ENCODE measurements at places on chromosomes 7 and 10. TPM values are rescaled to one million over a fixed set of nuclear protein-coding genes. Genes with fewer than 3 reads are reported as not detected.

ZFAND4 gene
- 23.3 TPM for total RNA-seq

- H3K4me3 ChIP-seq: peak overlapping the region; percentile 82
- H3K4me1 ChIP-seq: peaks cover 17% of the 10 kb centered on the region
- DNase-seq: no peak
- H3K36me3 ChIP-seq: peaks cover 11% of the 10 kb centered on the region
- H3K27me3 ChIP-seq: no peaks in the 10 kb centered on the region
Observed at GRCh38 chr10:44960088-44960460, 472 bp downstream of the RASSF4 start.

GRCh38 chr7:155802906-155803417 is 9.3 kb downstream of the SHH start:
- H3K4me3 ChIP-seq: no peak overlapping the region
- H3K36me3 ChIP-seq: no peaks in the 10 kb centered on the region
- H3K27me3 ChIP-seq: peaks cover 66% of the 10 kb centered on the region
- H3K27ac ChIP-seq: no peak overlapping the region
- no peak for DNase-seq

DNA sequence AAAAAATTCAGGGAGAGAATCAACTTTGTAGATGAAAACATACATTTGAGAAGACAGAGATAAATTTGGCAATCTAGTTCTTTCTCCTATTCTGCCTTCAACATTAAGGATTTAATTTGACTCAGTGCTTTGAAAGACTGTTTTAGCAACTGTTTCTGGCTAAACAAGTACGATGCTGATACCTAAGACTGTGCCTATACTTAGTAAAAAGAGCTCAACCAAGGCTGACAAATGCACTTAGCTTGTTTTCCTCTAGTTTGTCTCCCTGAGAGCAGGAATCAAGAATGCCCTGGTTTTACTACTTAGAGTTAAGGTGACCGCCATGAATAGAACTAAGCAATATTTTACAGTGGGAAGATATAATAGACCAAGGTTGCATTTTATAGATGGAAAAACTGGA is 49.5 kb downstream of the NRP1 start:
- peaks cover 10% of the 10 kb centered on the region for H3K27me3 ChIP-seq
- H3K36me3 ChIP-seq: no peaks in the 10 kb centered on the region
- no peak overlapping the region for H3K27ac ChIP-seq
- H3K4me1 ChIP-seq: no peaks in the 10 kb centered on the region
- DNase-seq: no peak

DNA sequence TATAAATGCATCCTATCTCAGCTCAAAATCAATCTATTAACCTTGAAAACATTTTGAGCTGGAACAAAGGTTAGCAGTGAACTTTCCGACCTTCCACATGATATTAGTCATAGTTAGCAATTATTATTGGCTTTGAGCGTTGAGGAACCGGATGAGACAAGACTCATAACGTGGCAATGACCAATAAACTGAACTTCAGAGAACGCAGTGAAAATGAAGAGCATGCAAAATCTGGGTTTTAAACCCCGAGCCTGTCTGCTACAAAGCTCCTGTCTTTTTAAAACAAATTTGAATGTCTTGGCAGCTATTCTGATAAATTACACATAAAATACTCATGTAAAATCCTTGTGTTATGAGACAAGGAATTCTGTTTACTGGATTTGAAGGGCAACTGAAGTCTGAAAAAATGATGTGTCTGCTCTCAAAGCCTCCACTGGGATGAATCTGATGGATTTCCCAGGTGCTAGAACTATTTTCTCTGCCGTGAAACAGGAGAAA is 74.7 kb upstream of the ITGB1 start:
- H3K4me1 ChIP-seq: peaks cover 4% of the 10 kb centered on the region
- no peak overlapping the region for H3K27ac ChIP-seq
- H3K4me3 ChIP-seq: no peak overlapping the region
- no peak for DNase-seq
- no peaks in the 10 kb centered on the region for H3K36me3 ChIP-seq

DNA sequence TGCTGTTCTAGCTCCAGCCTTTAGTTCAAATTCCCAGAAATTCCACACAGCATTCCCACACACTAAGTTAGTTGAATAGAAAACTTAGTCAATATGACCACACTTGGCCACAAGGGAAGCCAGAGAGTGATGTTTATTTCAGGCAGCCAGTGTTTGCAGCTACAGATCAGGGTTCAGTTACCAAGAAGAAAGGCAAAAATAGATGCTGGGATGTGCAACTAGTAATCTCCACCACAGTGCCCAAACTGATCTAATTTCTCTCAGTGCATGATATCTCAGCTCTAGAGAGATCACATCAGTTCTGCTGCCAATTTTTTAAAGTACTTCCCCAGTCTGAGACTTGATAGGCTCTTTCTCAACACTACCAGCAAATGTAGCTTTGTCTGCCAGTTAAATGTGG is 17.6 kb downstream of the SLF2 start:
- H3K4me3 ChIP-seq: no peak overlapping the region
- H3K27ac ChIP-seq: no peak overlapping the region
- peaks cover 4% of the 10 kb centered on the region for H3K4me1 ChIP-seq
- no peak for DNase-seq
- no peaks in the 10 kb centered on the region for H3K27me3 ChIP-seq
- H3K36me3 ChIP-seq: peaks cover 47% of the 10 kb centered on the region

DNA sequence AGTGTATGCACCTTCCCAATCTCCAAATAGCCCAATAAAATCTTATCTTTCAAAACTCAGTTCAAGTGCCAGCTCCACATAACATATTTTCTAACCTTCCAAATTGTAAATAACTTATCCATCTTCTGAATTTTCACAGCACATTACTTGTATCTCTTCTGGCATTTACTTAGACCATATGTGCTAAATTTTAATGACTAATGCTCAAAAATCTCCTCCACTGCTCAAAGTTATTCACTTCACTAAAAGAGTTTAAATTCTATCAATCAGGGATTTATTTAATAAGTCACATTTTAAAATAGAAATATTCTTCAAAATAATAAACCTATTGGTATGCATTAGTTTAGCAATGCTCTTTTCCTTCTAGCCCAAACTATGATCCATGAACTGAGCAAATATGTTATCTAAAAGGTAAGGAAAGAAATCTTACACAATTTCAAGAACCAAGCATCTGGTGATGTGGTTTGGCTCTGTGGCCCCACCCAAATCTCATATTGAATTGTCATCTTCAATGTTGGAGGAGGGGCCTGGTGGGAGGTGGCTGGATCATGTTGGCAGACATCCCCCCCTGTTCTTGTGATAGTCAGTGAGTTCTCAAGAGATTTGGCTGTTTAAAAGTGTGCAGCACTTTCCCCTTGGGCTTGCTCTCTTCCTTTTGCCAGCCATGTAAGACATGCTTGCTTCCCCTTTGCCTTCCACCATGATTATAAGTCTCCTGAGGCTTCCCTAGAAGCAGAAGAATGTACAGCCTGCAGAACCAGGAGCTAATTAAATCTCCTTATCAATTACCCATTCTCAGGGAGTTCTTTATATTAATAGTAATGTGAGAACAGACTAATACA is 28.1 kb upstream of the GPR22 start:
- H3K27me3 ChIP-seq: no peaks in the 10 kb centered on the region
- H3K4me1 ChIP-seq: no peaks in the 10 kb centered on the region
- H3K4me3 ChIP-seq: no peak overlapping the region

DNA sequence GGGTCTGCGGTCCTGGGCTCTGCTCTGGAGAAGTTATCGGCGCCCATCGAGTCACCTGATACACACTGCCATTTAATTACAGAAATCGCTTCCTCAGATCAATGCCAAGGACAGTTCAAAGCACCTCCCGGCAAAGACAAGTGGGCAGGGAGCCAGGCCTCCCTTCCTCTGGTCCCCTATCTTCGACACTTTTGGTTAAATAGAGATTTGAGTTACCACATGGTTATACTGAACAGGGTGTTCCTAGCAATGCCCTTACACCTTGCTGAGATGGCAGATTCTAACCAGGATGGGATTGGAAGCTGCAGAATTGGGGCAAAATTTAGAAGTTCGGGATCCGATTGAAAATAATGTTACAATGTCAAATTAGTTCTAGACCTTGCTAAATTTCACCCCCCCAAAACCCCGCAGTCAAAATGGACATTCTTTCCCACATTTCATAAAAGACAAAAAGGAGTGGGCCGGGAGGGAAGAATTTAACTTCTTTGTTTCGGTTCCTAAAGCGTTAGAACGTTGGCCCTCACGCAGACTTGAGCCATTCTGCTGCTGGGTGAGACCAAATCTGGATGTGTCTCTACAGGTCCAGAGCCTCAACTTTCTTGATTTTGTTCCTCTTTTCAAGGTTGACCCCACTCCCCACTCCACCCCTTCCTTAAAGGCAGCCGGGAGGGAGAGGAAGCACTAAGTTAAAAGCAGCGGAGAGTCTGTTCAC is 2.2 kb upstream of the DLX5 start:
- peak overlapping the region; percentile 62 for H3K4me3 ChIP-seq
- H3K36me3 ChIP-seq: peaks cover 7% of the 10 kb centered on the region
- peaks cover 41% of the 10 kb centered on the region for H3K4me1 ChIP-seq
- peaks cover 71% of the 10 kb centered on the region for H3K27me3 ChIP-seq

GRCh38 chr10:51852297-51852696 is 152.9 kb upstream of the CSTF2T start:
- no peaks in the 10 kb centered on the region for H3K4me1 ChIP-seq
- H3K4me3 ChIP-seq: no peak overlapping the region
- H3K27me3 ChIP-seq: no peaks in the 10 kb centered on the region
- no peaks in the 10 kb centered on the region for H3K36me3 ChIP-seq

DNA sequence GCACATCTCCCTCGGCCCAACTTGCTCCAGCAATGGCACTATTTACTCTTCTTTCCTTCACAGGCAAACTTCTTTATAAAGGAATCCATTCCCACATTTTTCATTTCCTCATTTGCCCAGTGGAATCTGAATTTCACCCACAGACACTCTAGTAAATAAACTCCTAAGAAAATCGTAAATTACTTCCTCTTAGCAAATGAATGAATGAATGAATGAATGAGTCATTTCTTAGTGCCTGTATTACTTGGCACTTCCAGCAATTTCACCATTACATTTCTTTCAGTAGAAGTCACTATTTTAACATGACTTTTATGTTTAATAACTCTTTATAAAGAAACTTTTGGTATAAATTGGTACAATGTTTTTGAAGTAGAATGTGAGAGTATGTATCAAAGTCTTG is 55.7 kb downstream of the DDC start:
- no peak overlapping the region for H3K27ac ChIP-seq
- no peak for DNase-seq
- H3K4me1 ChIP-seq: no peaks in the 10 kb centered on the region
- peaks cover 8% of the 10 kb centered on the region for H3K27me3 ChIP-seq
- H3K4me3 ChIP-seq: no peak overlapping the region
- no peaks in the 10 kb centered on the region for H3K36me3 ChIP-seq

DNA sequence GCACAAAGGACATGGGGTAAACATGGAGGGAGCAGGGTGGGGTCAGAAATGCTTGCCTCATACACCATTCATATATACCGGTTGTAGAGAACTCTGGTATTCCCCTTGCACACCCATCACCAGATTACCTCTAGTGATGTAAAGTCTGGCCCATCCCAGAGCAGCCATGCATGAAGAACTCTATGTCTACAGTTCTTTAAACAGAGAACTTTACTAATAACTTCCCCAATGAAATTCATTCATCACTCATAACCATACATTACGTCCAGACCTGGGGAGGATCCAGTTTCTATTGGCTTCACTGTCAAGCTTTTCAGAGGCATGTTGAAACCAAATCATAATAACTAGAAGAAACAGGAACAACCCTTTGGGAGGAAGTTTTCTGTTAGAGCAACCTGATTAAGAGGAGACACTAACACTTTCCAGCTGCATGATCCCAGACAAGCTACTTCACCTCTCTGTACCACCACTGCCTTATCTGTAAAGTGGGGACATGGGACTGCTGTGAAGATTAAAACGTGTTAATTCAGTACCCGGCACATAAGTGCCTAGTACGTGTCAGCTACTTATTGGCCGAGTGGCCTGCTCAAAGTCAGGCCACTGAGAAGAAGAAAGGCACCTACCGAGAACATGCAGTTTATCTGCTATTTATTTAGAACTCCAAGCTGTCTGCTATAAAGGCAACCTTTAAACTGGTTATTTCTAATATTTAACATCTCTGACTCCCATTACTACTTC is 59.7 kb downstream of the IGF2BP3 start:
- H3K27me3 ChIP-seq: peaks cover 4% of the 10 kb centered on the region
- H3K4me3 ChIP-seq: no peak overlapping the region
- H3K36me3 ChIP-seq: no peaks in the 10 kb centered on the region
- H3K27ac ChIP-seq: no peak overlapping the region

DNA sequence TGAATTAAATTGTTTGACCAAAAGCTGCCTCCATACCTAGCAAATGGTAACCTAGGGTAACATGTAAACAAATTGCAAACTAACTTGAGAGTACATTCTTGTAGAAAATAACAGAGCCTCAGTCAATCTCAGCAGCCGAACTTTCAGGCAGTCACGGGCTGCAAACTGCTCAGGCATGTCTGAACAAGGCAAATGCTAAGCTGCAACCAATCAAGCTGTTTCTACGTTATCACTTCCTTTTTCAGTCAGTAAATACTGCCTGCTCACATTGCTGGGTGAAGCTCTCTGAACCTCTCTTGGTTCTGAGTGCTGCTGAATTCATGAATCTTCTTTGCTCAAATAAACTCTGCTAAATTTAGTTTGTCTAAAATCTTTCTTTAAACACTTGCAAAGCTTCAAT is 1212.4 kb downstream of the SORCS1 start:
- no peak overlapping the region for H3K27ac ChIP-seq
- H3K4me1 ChIP-seq: no peaks in the 10 kb centered on the region
- no peak for DNase-seq
- H3K36me3 ChIP-seq: no peaks in the 10 kb centered on the region
